ENCODE measurements at places on chromosomes 6 and 20. TPM values are rescaled to one million over a fixed set of nuclear protein-coding genes. Genes with fewer than 3 reads are reported as not detected.
A peak's percentile ranks its signal among the peaks of the same experiment; 100 is the strongest.

DNA sequence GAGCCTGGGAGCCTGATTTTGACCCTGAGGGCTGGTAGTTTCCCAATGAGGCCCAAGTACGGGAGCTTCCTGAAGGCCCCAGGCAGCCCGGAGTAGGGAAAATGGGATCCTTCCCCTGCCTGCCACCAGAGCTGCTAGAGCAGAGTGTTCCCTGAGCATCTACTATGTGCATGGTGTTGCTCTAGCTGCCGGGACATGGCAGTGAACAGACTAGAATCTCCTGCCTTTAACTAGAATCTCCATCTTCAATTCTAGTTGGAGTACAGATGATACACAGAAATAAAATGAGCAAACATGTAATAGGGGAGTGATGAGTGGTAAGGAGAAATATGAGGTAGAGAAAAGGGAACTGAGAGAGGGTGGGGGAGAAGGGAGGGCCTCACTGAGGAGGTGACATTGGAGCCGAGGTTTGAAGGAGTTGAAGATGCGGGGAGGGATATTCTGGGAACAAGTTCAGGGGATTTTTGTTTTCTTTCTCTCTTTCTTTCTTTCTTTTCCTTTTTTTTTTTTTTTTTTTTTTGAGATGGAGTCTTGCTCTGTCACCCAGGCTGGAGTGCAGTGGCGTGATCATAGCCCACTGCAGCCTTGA lies 18.5 kb downstream of the VSTM2L start:
- peak; percentile 17 for DNase-seq

- DNase-seq: no peak
These were observed 26.1 kb upstream of the RIPPLY2 start for GRCh38 chr6:83827050-83827449.

DNA sequence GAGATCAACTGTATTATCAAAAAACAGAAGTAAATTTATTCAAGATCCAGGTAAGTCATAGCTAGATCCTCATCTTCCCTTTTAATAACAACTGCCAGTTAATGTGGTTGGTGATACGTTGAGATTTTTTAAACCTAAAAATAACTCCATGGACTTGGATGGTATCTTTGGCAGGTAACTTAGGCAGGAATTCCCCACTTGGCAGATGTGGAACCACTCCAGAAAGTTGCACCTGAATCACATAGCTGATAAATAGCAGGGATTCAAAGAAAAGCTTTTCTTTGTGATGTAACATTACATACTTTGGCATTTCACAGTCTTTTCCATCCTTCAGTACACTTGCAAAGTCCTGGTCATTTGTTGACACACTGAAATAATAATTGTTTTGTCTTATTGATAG lies 62.6 kb downstream of the PRPH2 start:
- no peak for DNase-seq

The SLC22A16 gene
- not detected for polyA plus RNA-seq

Data from naive B cell (primary cell).